T-helper 9 cell (primary cell): ENCODE measurements at places on chromosomes 3 and 15.

- no peak for DNase-seq
These were observed 397.9 kb downstream of the EPHB1 start for GRCh38 chr3:135192929-135193328.

GRCh38 chr3:29426302-29427226 lies 145.7 kb downstream of the RBMS3 start:
- no peak for DNase-seq

- DNase-seq: no peak
These were observed 73.7 kb downstream of the TM2D3 start for GRCh38 chr15:101578443-101578894.

DNA sequence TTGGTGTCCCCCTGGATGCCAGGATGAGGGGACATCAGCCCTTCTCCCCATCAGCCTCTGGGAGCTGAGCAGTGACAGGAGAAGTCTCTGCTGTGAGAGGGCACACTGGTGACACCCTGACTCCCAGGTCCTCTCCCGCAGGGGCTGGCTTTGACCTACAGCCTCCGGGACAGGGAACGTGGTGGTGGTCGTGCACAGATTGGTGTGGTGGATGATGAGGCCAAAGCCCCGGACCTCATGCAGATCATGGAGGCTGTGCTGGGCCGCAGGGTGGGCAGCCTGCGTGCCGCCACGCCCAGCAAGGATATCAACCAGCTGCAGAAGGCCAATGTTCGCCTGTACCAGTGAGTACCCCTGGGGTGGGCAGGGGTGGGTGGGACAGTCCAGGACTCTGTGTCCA lies 6.8 kb downstream of the VILL start:
- no peak for DNase-seq

DNA sequence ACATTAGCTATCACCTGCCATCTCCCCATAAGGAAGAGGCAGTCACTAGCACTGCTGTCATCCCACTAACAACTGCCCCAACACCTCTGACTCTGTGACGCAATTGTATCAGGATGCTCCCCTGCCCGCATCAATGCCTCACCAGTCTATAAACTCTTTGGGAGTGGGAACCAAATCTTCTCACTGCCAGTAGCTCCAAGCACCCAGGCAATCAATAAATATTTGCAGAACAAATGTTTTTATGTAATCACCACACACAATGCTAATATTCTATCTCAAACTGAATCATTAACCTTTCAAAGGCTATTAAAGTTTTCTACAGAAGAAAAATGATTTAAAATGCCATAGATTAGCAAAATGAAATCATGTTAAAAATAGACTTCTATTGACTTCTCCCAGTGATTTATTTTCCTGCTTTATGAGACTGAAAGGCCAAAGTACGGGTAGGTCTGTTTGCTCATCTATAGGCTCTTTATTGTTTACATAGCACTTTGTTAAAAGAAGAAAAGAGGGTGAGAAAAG lies 131.3 kb downstream of the PLD1 start:
- no peak for DNase-seq

DNA sequence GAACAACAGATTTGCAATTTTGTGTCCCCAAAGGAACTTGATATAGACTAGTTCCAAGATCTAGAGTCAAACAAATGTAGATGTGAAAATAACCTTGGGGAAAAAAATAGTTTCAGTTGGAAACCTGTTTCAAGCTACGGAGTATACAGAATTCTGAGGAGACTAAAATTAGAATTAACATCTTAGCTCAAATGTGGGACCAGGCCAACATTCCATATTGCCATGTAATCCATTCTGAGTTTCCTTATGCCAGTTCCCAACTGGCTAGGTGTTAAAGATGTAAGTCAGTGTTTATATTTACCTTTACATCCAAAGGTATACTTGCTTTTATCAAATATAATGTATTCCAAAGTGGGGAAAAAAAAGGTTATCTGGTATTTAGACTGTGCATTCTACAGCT lies 76.3 kb downstream of the UBE3A start:
- no peak for DNase-seq

- no peak for DNase-seq
These were observed 125.3 kb upstream of the SPRED1 start for GRCh38 chr15:38127306-38127771.

DNA sequence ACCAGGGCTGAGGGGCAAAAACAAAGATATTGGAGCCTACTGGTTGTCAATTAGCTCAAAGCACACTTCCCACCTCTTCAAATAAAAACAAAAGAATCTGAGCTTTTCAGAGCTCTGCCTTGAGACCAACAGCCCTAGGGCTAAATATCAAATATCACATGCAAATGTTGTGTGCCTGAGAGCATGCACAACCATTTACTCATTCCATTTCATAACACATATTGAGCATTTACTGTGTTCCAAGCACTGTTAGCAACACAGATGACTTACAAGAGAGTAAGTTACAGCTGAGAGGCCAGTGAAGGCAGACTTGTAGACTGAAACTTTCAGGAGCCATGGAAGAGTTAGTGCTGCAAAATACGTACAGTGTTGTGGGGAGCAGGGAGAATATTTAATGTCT lies 222.4 kb downstream of the CPNE4 start:
- DNase-seq: no peak

DNA sequence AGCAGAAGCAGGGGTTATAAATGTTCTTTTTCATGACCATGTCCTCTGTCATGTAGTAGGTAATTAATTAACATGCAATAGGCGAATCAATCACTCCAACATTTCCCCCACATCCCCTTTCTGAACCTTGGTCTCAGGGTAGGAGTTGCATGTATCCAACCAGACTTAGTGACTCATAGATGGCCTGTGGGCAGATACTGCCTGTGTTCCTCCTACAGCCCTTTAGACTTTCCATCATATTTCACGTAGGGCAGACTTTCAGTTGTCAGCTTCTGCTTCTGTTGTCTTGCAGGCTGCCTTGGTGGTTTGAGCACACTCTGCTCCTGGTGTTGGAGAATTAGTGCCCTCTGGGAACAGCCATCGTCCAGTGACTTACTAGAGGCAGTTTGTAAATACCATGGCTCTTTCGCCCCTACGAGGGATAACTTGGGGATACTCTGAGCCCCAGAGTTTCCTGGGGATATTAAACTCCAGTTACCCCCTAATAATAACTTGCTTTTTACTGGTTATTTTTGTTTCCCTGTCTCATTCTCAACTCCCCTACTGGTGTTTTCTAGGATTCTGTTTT lies 244.4 kb downstream of the EDEM1 start:
- DNase-seq: no peak

DNA sequence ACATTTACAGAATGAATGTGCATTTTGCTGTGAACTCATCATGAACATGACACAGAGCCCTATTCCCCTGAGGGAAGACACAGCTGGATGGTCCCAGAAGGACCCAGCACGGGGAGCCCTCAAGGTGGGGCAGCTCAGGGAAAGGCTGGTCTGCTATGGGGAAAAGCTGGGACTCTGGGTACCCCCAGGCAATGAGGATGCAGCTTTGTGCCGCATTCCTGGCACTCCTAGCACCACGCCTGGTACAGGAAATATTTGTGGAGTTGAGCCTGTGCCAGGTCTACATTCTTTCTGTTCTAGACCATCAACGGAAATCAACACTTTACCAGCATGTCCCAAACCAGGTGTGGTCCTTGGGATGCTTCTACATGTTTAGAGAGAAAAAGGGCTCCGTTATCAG lies 74.0 kb downstream of the SRGAP3 start:
- no peak for DNase-seq

- no peak for DNase-seq
These were observed 1223.2 kb downstream of the OTOL1 start for GRCh38 chr3:162719684-162720341.

GRCh38 chr3:169528289-169528688 lies 135.2 kb downstream of the MECOM start:
- no peak for DNase-seq

- DNase-seq: no peak
These were observed 289.7 kb downstream of the RPLP1 start for GRCh38 chr15:69742361-69742760.

- DNase-seq: no peak
These were observed 441 bp upstream of the UCN2 start for GRCh38 chr3:48564022-48564421.

DNA sequence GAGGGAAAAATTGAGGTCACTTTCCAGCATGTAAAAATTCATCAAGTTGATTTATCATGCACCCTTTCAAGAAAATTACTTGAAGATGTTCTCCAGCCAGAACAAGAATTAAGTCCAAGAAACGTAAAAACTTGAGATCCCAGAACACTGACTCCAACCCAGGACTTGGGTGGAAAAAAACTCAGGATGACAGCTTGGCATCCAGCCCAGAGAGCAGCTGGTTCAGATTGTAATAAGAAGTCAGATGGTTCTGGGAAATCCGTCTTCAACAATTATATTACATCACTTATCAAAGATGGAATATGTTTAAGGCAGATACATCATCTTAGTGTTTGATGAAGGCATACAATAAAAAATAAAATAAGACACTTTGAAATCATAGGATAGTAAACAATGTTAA lies 23.0 kb upstream of the DNAJC13 start:
- DNase-seq: no peak

DNA sequence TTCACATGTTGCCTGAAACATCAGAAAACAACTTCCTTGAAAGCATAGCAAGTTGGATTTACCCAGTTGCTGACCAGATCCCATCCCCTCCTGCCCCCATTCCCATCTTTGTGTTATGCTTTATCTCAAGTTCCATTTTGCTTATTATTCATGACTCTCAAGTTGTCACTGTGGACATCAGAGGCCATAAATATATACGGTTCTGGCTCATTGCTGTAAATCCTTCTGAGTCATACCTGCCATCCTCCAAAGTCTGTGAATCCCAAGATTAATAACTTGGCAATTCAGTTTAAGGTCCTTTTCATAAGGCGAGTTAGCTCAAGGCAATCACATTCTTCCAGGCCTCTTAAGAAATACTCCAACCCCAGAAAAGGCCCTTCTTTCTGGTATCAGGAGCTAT lies 126.2 kb upstream of the C2CD4B start:
- DNase-seq: no peak

DNA sequence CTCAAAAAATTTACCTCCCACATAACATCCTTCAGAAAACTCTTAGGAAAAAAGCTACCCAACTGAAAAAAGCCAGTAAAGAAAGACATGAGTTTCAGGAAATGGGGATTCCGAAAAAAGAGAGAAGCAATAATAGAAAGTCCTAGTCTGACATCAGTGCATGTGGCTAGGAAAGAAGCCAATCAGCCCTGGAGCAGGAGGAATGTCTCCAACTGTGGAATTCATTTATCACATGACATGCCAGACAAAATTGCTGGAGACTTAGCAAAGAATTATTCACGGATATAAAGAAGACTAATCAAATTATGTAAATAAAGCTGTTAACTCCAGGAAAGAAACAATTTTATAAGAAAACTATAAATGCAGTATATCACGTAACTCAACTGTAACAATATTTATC lies 258.9 kb upstream of the RARB start:
- DNase-seq: no peak

DNA sequence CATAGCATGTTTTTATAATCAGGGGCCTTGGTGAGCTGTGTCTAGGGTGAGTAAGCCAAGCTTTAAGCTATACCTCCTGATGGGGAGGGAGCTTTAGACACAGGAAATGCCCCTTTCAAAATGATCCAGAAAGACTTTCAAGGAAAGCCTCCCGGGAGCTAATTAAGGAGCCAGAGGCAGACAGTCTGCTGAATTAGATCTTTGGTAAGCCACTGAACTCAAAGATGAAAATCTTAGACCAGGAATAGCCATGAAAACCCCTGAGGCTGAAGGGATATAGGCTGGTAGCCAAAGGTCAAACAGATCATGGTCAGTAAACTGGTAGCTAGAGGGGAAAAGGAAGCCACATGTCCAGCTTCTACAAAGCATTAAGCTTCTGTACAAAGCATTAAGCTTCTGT lies 42.7 kb upstream of the GAP43 start:
- DNase-seq: no peak

DNA sequence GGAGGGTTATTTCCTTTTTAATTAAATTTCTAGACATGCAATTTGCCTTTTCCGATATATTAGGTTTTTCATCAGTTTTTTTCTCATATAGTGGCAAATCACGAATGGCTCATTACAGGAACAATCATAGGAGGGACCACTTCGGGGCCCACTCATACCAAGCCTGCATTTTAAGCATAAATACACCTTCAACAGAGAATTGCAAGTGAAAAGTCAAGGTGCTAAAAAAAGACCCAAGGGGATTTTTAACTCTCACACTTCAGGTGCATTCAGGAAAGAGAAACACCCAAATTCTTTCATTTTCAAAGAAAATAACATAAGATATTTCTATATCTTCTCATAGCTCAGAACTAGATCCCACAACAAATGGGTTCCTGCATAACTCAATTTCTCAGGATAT lies 979.6 kb upstream of the NR2F2 start:
- DNase-seq: no peak

GRCh38 chr3:169846458-169847193 lies 23.1 kb downstream of the LRRC31 start:
- DNase-seq: no peak

- peak; percentile 59 for DNase-seq
These were observed at the start of gene EOMES for GRCh38 chr3:27721717-27722564. Gene EOMES, minus strand, starts transcription at chr3:27722323. Its CDS starts 29 bp downstream, at chr3:27722294.

- no peak for DNase-seq
These were observed 433.6 kb upstream of the DPH6 start for GRCh38 chr15:35979608-35980007.

- no peak for DNase-seq
These were observed 2.3 kb downstream of the CHP1 start for GRCh38 chr15:41233367-41233771.

GRCh38 chr15:51750186-51750585 lies 1.2 kb upstream of the TMOD2 start:
- DNase-seq: no peak

DNA sequence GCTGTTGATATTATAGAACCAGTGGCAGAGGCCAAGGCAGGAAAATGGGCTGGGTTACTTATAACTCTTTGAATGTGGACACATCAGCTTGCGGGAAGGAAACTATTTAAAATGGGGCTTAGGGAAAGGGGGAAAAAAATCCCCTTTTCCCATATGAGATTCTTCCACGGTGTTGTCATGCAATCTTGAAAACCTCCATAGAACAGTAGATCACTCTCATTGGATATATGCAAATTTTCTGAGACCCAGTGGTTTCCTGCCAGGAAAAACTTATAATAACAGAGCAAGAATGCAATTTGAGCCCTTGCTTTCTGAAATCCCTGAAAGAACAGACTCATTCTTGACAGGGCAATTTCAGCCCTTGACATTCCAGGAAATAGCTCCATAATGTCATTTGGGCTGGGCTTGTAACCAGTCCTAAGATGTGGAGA lies 31.1 kb downstream of the TMEM212 start:
- DNase-seq: no peak

GRCh38 chr15:101372149-101372577 lies 77.1 kb upstream of the SNRPA1 start:
- DNase-seq: no peak

- DNase-seq: no peak
These were observed 22.0 kb upstream of the PIGZ start for GRCh38 chr3:196990601-196991007.

- no peak for DNase-seq
These were observed 179.4 kb downstream of the RPLP1 start for GRCh38 chr15:69631978-69632377.

GRCh38 chr15:56772868-56773639 lies 39.7 kb upstream of the ZNF280D start:
- DNase-seq: no peak
